A673 (cell line): ENCODE measurements at places on chromosomes 4 and X. TPM values are rescaled to one million over a fixed set of nuclear protein-coding genes. Genes with fewer than 3 reads are reported as not detected.

Gene CA5B
- 9.4 and 13.2 TPM in 2 replicates for total RNA-seq

GRCh38 chr4:98151145-98151924 lies 8.1 kb upstream of the STPG2 start:
- peaks cover 31% of the 10 kb centered on the region for H3K4me1 ChIP-seq
- H3K27ac ChIP-seq, result no peak overlapping the region
- H3K36me3 ChIP-seq, result no peaks in the 10 kb centered on the region
- peak; percentile 19 for DNase-seq
- H3K27me3 ChIP-seq, result no peaks in the 10 kb centered on the region

DNA sequence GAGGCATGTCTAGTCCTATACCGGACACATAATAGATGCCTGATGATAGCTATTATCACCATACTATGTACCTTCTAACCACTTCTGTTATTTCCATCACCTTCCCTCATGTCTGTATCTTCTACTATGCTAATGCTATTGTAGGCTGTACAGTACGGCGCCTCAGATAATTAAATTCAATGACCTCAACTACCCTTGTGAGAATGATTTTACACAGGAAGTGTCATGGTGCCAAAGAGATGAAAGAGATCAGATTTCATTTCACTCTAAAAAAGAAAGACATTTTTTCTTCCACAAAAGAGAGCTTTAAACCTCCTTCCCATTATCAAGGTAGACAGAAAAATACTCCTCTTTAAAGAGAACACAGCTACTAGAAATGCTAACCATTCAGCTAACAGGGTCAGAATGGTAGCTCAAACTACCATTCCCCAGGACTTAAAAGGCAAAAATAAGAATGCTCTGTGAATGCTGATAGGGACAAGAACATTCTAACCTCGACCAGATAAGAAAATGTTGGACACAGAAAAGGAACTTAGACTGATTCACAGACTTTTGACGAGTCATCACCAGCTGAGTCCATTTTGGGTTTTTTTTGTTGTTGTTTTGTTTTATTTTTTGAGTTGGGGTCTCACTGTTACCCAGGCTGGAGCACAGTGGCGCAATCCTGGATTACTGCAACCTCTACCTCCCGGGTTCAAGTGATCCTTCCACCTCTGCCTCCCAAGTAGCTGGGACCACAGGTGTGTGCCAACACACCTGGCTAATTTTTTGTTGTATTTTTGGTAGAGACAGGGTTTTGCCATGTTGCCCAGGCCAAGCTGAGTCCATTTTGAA lies 99.2 kb upstream of the RAPGEF2 start:
- H3K27ac ChIP-seq, result peak overlapping the region; percentile 74
- peaks cover 32% of the 10 kb centered on the region for H3K4me1 ChIP-seq
- H3K4me3 ChIP-seq, result peak overlapping the region; percentile 12

GRCh38 chr4:172104539-172104938 lies 291.3 kb downstream of the GALNTL6 start:
- H3K4me3 ChIP-seq, result no peak overlapping the region
- H3K27me3 ChIP-seq, result no peaks in the 10 kb centered on the region
- H3K4me1 ChIP-seq, result no peaks in the 10 kb centered on the region
- no peak for DNase-seq
- no peaks in the 10 kb centered on the region for H3K36me3 ChIP-seq

Gene ABLIM2
- 2.7 and 3.2 TPM in 2 replicates for total RNA-seq

Gene GIMD1
- not detected in 2 replicates for total RNA-seq

- no peaks in the 10 kb centered on the region for H3K36me3 ChIP-seq
- no peaks in the 10 kb centered on the region for H3K4me1 ChIP-seq
- H3K4me3 ChIP-seq, result no peak overlapping the region
Observed at GRCh38 chrX:47628982-47629381, 748 bp downstream of the CFP start.

DNA sequence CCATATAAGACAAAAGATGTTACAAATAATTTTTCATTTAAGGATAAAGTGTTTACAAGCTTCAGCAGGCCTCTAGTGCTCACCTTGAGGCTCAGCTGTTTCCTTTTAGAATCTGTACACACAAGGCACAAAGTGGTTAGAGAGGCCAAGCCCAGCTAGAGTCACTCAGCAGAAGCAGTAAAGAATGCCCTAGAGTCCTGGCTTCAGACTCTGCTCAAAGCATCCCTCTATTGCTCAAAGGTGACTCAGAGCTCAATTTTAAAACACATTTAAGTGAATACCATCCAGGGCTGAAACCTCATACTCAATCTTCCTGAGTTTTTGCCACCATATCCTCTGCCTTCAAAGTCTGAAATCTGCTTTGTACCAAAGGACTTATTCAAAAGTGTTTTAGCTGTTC lies 22.6 kb upstream of the PHF8 start:
- no peaks in the 10 kb centered on the region for H3K4me1 ChIP-seq
- no peak for DNase-seq
- no peaks in the 10 kb centered on the region for H3K36me3 ChIP-seq
- H3K4me3 ChIP-seq, result no peak overlapping the region
- no peaks in the 10 kb centered on the region for H3K27me3 ChIP-seq

- H3K4me1 ChIP-seq, result no peaks in the 10 kb centered on the region
- H3K4me3 ChIP-seq, result no peak overlapping the region
- H3K27ac ChIP-seq, result no peak overlapping the region
- H3K36me3 ChIP-seq, result no peaks in the 10 kb centered on the region
- H3K27me3 ChIP-seq, result no peaks in the 10 kb centered on the region
Observed at GRCh38 chr4:31655328-31655727, 935.2 kb downstream of the PCDH7 start.
